CD4-positive, alpha-beta T cell treated with Interleukin-12 subunit alpha and Interleukin-12 subunit beta, for 1 hour (primary cell): ENCODE measurements at places on chromosomes 11 and 22.

DNA sequence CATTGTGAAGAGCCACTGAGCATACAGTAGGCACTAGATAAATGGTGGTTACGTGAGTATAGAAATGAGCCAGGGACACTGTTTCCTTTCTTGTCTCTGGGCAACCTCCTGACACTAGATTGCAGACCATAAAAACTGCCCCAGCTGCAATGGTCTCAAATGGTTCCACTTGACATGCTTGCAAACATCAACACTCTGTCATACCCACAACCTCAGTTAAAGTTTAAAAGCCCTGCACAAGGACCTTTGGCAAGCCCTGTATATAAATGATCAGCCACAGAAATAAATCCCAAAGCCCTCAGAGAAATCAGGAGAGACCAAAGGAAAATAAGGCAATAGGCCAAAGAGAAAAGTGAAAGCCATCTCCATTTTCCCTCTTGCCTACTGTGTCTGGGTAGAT lies 20.7 kb downstream of the PLEKHA7 start:
- DNase-seq: no peak

GRCh38 chr11:47483457-47483856 lies 34.5 kb upstream of the RAPSN start:
- no peak for DNase-seq

DNA sequence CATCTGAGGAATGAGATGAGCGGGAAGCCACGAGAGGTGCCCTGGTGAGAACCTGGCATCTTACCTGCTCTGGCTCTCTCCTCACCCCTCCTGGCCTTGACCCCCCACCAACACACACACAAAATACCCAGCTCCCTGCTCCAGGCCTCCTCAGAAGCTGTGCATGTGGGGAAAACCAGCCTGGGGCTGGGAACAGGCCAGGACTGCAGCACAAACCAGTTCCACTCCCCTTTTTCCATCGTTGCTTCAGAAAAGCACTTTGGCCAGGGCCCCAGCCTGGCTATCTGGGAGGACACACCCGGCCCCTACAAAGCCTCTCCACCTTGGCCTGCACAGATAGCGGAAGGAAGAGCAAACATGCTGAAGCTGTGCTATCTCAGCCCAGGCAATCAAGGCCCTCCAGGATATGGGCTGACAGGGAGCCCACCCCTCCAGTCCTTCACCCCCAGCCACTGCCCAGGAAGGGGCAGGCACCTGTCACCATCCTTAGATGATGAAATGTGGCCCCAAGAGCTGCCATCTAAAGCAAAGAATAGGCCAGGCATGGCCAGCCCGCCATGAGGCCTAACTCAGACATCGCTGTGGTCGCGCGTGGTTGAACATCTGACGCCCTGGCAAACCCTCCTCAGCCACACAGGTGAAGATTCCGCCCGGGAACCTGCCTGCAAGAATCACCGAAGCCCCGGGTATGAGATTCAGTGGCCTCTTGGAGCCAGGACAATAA lies 35.4 kb downstream of the PISD start:
- DNase-seq: no peak

- no peak for DNase-seq
These were observed 75.7 kb upstream of the INCENP start for GRCh38 chr11:62048100-62048499.

- no peak for DNase-seq
These were observed at the start of gene SCN3B for GRCh38 chr11:123654566-123655081. Gene SCN3B (minus strand): TSS chr11:123654624. CDS start chr11:123653801, 823 bp downstream.

DNA sequence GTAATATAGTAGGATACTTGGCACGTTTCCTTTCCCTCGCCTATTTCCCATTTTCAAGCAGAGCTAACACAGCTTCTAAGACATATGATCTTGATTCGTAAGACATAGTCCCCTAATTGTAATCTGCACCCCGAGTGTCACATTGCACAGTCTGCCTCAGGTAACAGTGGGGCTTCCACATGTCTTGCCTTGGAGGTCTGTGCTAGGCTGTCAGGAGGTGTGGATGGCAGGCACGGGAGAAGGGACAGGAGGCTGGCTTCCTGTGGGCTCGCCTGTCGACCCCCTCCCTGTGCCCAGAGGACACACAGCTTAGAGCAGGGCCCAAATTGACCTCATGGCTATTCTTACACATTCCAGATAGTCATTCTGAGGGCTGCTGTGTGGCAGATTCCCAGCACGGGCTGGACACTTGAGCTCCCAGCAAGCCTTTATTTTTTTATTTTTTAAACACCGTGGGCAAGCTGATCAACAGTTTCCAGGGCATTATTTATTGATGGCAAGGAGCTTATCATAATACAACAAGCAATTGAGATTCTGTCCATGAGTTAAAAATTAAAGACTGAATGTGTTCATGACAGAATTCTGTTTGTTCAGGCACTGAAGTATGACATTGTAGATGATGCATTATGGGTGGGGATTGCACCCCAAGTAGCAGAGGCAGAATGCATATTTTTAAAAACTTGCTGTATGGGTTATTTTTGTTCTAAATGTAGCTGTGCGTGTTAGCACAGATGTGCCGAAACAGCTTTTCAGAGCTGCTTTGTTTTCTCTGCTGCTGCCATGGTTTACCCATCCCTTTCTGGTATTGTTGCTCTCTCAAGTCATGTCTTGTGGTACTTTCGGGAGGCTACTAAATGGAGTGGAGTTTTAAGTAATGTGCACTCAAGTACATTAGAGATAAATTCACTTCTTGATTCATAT lies 113.0 kb downstream of the ATXN10 start:
- no peak for DNase-seq

DNA sequence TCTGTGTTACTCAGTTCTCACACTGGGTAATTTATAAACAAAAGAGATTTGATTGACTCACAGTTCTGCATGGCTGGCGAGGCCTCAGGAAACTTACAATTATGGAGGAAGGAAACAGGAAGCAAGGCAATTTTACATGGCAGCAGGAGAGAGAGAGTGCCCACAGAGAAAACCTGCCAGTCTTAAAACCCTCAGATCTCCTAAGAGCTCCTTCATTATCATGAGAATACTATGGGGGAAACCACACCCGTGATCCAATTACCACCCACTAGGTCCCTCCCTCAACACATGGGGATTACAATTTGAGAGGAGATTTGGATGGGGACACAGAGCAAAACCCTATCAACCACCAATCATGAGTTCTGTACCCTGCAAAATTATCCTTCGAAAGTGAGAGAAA lies 1180.8 kb downstream of the JRKL start:
- DNase-seq: no peak
